Stimulated activated CD4-positive, alpha-beta T cell treated with anti-CD3 and anti-CD28 coated beads, TNF-alpha, amount 100 ng/mL, for 4 hours (primary cell): ENCODE measurements at places on chromosomes 1 and 21.

GRCh38 chr1:81678779-81679178 is 122.0 kb upstream of the ADGRL2 start:
- no peak for DNase-seq

DNA sequence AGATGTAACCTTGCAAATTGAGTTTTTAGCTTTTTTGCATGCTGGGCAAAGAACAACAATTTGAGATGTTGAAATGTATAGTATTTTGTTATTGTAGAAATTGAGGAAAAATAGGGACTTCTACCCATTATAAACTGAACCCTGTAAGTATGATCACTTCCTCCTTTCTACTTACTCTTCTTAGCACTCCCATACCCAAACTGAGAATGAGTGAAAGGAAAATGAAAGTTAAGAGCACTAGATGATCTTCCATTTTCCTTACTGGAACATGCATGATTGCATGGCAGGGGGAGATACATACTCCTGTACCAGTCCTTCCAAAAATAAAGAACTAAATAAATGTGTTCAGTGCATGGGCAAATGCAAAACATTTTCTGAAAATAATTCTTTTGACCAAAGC is 107.4 kb upstream of the KIAA1614 start:
- DNase-seq = no peak

DNA sequence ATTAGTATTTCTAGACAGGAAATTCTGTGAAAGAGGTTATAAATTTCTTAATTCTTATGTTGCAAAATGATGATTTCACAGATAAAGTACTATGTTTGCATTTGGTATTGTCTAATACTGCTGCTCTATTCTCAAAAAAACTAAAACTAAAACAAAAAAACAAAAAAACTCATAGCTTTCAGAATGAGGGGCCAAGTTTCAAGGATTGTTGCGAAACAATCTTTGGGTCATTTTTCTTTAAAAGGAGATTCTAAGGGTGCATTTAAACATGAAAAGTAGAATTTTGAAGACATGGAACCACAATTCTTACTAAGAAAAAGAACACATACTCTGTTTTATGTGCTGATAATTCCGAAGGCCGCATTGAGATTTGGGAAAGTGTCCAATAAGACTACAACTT is 645.1 kb downstream of the ADGRL2 start:
- DNase-seq = no peak

- no peak for DNase-seq
These were observed 244.7 kb downstream of the RRAGC start for GRCh38 chr1:38614861-38615260.

- no peak for DNase-seq
These were observed 144.4 kb upstream of the HNRNPU start for GRCh38 chr1:245008761-245009160.

GRCh38 chr1:230122366-230123279 is 55.6 kb downstream of the GALNT2 start:
- no peak for DNase-seq

DNA sequence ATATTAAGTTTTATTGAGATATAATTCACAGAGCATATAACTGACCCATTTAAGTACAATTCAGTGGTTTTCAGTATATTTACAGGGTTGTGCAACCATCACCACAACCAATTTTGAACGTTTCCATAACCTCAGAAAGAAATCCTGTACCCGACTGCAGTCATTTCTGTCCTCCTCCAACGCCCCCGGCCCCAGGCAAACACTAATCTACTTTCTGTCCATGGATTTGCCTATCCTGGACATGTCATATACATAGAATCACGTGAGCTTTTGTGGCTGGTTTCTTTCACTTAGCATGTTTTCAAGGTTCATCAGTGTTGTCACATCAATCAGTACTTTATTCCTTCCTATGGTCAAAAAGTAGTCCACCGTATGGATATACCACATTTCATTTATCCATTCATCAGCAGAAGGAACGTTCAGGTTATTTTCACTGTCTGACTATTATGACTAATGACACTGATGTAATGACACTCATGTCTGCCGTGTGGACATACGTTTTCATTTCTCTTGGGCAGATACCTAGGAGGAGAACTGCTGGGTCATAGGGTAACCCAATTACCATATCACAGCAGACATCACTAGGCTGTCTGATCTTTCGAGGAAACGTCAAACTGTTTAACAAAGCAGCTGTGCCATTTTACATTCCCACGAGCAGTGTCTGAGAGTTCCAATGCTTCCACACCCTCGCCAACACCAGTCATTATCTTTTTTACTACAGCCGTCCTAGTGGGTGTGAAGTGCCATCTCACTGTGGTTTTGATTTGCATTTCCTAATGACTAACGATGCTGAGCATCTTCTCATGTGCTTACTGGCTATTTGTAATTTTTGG is 30.8 kb downstream of the MRPL37 start:
- DNase-seq = no peak

DNA sequence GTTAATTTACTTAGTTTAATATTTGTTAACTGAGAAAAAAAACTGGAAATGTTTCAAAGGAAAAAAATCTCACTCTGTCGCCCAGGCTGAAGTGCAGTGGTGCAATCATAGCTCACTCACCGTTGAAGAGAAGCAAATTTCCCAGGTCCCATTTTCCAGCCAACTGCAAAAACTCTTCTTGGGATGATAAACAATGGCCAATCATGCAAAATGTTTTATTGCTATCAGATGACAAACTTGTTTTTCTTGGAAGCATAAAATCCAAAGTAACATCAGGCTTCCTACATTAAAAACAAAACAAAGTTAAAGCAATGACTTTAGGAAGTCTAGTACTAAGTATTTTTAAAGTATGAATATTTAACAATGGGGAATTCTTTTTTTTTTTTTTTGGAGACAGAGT is 84.9 kb downstream of the LYST start:
- DNase-seq = no peak

DNA sequence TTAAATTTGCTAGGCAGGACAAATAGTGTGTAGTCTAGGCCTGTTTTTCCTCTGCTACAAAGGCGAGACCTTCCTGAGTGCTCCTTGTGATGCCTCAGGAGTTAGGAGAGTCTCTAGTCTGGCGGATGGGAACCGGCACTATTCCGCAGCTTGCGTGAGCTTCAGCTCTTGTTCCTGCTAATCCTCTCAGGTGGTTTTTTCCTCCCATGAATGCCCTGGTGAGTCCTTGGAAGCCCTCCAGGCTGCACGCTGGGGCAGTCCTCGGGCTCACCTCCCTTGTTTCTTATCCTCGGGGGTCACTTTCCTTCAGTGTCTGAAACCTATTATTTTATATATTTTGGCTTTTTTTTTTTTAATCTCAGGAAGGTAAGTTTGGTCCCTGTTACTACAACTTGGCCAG is 28.2 kb downstream of the UTS2 start:
- no peak for DNase-seq

- DNase-seq = no peak
These were observed 129.6 kb downstream of the SYT2 start for GRCh38 chr1:202580619-202581018.

GRCh38 chr1:56432166-56432971 is 147.0 kb downstream of the PLPP3 start:
- DNase-seq = no peak

GRCh38 chr1:236057546-236057945 is 7.3 kb downstream of the NID1 start:
- no peak for DNase-seq

- no peak for DNase-seq
These were observed 132.7 kb downstream of the DMRTB1 start for GRCh38 chr1:53591924-53592323.

- DNase-seq = no peak
These were observed 30.9 kb downstream of the SLC37A1 start for GRCh38 chr21:42544544-42544943.

DNA sequence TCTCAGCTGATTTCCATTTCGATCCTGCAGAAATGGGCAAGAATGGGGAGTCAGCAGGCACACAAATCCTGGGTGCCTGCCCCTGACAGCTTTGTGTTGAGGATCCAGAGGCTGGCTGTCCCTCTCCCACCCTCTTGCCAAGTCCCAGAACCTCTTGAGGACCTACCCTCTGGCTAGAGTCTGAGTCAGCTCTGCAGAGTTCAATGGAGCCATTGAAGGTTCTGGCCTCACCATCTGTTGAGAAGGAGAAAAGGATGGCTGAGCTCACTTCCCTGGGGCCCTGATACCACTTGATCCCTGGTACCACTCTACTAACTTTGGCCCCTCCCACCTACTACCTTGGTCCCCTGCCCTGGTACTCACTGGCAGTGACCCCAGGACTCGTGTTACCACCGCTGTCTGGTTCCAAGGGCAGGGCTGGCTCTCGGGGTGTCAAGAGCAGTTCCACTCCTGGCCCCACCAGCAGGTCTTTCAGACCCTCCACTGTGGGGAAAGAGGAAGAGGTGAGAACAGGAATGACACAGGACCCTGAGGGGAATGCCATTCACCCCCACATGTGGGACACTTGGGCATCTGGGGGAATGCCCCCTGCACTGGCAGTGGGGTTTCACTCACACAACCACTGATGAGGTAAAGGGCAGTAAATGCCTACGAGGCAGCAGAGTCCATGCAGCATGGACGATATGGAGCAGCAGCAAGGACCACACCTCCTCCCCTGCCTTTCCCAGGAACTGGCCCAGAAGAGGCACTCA is 10.5 kb downstream of the RXFP4 start:
- no peak for DNase-seq

DNA sequence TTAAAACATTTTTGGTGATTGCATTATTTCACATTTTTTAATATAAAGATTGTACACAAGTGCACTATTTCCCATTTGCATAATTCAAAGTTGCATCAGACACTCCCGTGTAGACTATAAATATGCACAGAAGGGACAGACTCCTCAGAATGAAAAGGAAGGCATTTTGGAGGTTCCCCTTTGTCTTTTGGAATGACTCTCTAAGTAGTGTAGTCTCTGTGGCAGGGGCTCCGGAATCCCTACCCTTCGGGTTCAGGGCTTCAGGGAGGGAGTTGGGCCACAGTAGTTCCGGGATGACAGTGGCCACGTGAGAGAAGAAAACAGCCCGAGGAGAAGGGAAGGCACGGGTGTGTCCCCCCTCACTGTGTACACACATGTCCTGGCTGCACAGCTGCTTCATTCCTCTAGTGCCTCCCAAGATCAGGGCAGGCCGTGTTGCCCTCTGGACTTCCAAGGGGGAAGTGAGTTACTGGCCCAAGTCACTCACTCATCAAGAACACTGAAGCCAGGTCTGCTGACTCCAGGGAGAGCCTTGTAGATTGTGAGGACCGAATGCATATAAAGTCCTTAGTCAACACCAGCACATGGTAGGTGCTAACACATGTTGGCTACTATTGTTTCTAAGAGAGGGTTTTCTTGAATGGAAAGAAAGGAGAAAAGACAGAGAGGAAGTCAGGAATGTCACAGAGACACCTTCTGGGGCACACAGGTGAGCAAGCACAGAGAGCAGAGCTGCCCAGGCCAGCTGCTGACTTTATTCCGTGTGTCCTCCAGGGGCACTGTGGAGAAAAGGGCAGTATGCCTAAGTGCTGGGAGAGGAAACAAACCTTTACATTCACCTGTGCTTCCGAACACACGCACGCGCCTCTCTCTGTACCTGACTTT is 39.8 kb downstream of the LHX4 start:
- DNase-seq = no peak

DNA sequence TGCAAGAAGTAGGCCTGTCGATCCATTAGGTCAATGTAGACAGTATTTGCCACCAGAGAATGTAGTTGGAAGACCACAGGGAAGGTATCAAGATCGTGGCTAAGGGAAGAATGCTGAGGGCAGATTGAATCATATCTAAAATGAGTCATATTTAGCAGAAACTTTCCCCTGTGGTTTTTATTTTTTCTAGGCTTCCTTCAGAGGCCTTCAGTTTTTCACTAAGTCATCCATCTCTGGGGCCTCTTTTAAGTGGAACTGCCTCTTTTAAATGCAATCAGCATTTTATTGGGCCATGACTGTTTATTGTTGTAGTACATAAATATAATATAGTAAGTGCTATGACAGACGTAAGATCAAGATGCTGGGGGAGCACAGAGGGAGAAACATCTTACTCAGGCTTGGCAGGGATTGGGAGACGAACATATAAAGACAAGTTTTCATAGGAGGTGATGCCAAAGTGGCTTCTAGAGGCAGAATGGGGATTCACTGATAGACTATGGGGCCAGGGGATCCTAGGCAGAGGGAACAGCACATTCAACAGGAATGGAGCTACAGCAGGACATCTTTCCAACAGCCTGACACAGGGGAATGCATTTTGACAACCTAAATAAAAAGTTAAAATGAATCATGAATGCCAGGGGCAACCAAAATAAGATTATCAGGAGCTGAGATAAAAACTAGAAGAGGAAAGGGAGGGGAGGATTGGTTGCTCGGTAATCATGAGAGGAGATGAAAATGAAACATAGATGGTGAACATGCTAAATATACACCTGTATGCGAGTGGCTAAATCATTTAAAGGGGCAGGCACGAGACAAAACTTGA is 20.1 kb downstream of the UBE2U start:
- DNase-seq = no peak

DNA sequence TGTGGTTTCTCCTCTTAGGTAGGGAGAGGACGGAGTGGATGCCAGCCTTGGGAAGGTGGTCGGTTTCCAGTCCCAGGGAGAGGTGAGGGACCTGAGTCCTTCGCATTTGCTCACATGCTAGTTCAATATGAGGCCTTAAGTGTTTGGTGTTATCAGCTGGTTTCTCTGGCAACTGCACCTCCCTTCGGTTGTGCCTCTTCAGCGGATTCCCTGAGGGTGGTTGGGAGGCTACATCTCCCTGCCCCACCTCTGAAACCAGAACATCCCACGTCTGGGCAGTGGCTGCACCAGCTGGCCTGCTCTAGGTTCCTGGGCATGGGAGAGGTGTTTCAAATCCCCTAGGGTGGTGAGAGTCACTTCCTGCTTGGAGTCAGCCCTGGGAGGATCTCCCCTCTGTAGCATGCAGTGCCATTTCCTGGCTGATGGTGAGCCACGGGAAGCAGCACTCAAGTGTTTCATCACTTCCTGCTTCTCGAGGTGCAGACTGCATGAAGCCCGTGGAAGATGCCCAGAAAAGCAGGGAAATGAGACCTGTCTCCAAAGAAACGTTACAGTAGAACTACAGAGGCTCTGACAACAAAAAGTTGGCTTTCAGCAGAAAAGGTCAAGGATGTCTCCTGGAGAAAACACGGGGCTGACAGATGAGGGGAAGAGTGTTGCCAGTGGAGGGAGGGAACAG is 4.5 kb downstream of the TMEM125 start:
- no peak for DNase-seq

GRCh38 chr1:159011751-159012150 is 2.0 kb downstream of the IFI16 start:
- DNase-seq = no peak

DNA sequence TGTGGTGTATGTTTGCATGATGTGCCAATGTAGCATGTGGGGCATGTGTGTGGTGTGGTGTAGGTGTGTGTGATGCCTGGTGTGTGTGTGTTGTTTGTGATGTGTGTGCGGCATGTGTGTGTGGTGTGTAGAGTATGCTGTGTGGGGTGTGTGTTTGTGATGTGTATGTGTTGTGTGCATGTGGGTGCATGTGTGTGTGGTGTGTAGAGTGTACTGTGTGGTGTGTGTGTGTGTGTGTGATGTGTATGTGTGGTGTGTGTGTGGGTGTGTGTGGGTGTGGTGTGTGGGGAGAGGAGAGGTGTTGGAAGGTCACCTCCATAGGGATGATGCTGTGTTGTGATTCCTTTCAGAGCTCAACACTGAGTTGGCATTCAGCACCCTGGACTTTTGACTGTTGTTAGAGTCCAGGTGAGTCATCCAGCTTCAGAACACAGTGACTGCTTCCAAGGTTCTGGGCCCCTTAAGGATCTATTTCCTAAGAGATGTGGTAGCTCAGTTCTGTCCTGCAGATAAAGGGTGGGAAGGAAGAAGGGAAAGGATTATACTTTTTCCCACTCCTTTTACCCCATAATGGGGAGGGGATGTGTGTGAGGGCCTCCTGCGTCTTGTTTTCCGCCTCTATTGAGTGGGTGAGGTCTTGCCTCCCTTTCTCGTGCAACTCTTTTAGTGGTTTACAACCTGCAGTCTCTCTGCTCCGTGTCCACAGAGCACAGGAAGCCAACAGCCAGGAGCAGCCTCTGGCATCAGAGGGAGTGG is 47.6 kb downstream of the RHOU start:
- no peak for DNase-seq
